Activated CD8-positive, alpha-beta memory T cell treated with anti-CD3 and anti-CD28 coated beads, Interleukin-2, amount 10 ng/mL, durations not matched to agents 7 days and 5 days (primary cell): ENCODE measurements at places on chromosomes 7 and 10. TPM values are rescaled to one million over a fixed set of nuclear protein-coding genes. Genes with fewer than 3 reads are reported as not detected.

LRRC18 gene
- total RNA-seq: not detected

OGDHL gene
- total RNA-seq: 0.35 TPM

ADAM12 gene
- total RNA-seq: 0.67 TPM

CH25H gene
- total RNA-seq: not detected

EEPD1 gene
- total RNA-seq: 1.4 TPM

IFIT2 gene
- 16.0 TPM for total RNA-seq

AFAP1L2 gene
- 4.0 TPM for total RNA-seq

KEL gene
- 0.16 TPM for total RNA-seq

VIM gene
- 2,143 TPM for total RNA-seq

FBXO24 gene
- total RNA-seq: 1.3 TPM

CDC14C gene
- not detected for total RNA-seq

BHLHA15 gene
- total RNA-seq: 0.33 TPM

C10orf95 gene
- total RNA-seq: 0.35 TPM

LGI1 gene
- total RNA-seq: not detected

AP3M1 gene
- total RNA-seq: 46.6 TPM

GIMAP6 gene
- total RNA-seq: 54.6 TPM

- DNase-seq: no peak
Observed at GRCh38 chr10:83222300-83222699, 917.0 kb upstream of the GHITM start.

- DNase-seq: no peak
Observed at GRCh38 chr10:70191161-70191971, 21.1 kb upstream of the SAR1A start.

DNA sequence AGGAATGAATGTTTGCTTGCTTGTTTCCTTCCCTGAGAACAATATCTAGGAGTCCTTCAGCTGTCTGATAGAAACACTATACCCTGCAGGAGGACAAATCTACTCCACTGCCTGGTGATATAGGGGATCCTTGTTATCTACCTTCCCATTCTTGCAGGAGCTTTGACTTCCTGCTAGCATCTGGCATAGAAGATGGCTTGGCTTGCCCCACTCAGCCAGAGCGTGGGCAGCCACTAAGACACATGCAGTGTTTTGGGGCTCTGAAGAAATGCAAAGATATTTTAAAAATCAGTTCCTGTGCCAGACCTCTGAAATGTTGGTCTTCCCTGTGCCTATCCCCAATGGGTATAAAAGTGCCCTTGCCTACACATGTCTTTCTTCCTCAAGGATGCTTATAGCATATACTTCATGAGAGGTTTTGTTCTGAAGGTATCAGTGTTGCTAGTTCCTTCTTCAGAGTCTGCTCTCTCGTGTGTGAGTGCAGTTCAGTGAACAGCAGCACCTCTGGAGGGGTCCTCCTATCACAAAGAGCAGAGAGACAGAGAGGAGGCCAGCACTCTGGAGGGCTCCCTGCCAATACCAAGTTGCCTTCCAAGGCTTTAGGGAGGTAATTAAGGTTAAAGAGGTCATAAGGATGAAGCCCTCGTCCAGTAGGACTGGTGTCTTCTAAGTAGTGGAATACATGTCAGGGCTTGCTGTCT is 149.1 kb upstream of the CALCR start:
- no peak for DNase-seq

DNA sequence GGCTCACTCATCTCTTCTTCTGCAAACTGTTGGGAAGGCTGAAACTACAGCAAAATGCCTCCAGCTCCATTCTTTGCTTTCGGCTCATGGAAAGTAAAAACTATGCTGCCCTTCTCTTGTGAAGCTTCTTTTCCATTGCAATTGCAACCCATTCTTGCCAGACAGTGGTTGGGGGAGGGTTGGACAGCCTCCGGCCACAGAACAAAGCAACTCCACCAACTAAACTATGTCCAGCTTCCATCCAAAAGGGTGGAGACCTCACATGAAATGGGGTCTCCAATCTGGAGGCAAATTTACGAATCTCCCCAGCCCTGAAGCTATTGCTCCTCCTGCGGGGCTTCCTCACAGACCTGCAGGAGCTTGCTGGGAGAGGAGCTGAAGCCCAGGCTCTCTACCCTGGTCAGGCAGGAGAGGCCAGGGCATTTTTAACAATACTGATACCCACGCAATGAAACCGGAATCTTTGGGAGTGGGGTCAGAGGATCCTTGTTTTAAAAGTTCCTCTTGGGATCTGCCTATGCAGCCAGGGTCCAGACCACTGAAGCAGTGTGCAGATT is 549 bp downstream of the GPNMB start:
- DNase-seq: no peak

DNA sequence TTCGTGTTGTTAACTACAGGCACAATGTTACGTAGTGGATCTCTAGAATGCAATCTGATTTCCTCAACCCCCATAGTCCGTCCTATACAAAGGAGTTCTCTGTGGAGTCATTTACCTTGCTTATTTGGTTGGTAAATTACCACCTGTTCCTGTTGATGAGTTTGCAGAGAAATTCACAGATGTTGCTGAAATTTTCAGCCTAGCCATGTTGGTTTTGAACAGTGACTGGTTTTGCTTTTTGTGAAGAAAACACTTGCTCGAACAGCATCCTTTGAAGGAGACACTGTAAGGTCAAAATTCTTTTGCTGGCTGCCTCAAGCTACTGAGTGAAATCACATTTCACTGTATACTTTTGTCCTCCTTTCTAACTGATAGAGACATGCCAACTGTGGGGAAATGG is 15.4 kb upstream of the PRKCQ start:
- DNase-seq: no peak

GRCh38 chr7:42107484-42108240 is 129.3 kb downstream of the GLI3 start:
- DNase-seq: no peak

DNA sequence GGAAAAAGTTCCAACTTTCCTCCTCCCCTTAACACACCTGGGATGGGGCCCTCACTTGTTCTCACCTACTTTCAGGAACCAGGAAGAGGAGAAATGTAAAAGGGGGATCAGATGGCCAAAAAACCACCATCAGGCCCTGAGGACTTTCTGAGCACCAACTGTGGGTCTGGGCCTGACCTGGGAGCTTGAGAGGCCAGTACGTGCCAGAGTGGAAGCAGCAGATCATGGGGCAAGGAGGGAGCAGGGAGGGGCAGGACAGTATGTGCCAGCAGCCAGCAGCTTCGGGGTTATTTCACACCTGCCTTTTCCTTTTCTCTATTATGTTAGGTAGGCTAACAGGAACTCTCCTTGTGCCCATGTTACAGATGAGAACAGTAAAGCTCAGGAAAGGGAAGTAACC is 118.8 kb upstream of the UNC5B start:
- DNase-seq: peak; percentile 11

GRCh38 chr7:151243045-151243349 is 5.5 kb downstream of the SMARCD3 start:
- no peak for DNase-seq

- DNase-seq: peak; percentile 8
Observed at GRCh38 chr10:86110156-86110786, 256.3 kb downstream of the GRID1 start.

GRCh38 chr10:91144961-91145360 is 75.5 kb upstream of the PCGF5 start:
- no peak for DNase-seq

- no peak for DNase-seq
Observed at GRCh38 chr10:27446091-27446918, 57.8 kb upstream of the RAB18 start.

- no peak for DNase-seq
Observed at GRCh38 chr10:91741356-91741755, 56.9 kb upstream of the TNKS2 start.

GRCh38 chr7:68576366-68576765 is 1021.9 kb upstream of the AUTS2 start:
- no peak for DNase-seq

DNA sequence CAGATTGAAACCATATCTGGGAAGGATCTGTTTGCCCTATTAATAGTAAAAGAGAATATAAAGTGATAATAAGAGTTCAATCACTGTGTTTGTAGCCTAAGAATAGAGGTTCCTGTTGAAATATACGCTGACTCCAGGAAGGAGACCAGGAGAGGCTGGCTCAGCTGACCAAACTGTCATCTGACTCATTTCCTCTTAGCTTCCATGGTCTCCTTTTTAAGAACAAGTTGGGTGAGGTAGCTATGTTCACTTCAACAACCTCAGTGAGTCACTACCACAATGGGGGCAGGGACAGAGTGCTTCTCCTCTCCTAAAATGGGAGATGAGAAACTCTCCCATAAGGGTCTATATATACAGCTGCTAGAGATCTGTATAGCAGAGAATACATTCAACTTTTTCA is 543.3 kb downstream of the CALN1 start:
- DNase-seq: no peak

- DNase-seq: no peak
Observed at GRCh38 chr7:158268816-158269535, 318.6 kb downstream of the PTPRN2 start.

- no peak for DNase-seq
Observed at GRCh38 chr7:129890090-129890489, 62.7 kb downstream of the UBE2H start.

DNA sequence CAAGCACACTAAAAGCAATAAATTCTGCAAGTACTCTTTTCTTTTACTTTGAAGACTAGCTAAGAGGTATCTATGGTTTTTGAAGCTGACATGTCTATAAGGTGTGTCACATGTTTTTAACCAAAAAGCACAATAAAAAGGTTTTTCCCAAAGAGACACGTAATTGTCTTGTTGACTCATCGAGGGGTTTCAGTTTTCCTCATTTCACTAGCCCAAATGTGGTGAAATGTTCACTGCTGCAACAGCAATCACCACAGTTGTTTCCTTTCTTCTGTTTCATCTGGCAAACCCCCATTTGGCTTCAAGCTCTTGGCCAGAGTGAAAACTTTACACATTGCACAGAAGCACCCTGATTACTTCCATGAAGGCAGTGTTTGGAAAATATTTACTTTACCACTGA is 3.8 kb upstream of the HOXA4 start:
- DNase-seq: peak; percentile 51

GRCh38 chr10:34759161-34759836 is 55.8 kb downstream of the PARD3 start:
- DNase-seq: no peak

GRCh38 chr10:110456046-110456445 is 41.7 kb upstream of the DUSP5 start:
- no peak for DNase-seq

GRCh38 chr7:41847606-41848005 is 144.7 kb upstream of the INHBA start:
- DNase-seq: no peak

DNA sequence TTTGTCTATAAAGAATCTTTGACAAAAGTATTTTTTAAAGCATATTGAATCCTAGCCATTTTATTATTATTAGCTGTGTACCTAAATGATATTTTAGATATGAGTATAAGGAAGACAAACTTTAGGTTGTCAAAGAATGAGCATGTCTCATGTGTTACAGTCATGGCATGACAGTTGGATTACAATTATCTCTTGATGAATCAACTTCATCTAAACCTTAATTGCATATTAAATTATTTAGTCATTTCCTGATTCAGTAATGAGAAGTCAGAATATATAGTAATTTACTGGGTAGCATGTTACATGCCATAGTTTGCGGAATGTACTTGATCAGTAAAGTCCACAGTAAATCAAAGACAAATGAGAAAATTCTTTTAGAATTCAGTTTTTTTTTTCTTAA is 59.2 kb downstream of the MAPK8 start:
- DNase-seq: no peak

DNA sequence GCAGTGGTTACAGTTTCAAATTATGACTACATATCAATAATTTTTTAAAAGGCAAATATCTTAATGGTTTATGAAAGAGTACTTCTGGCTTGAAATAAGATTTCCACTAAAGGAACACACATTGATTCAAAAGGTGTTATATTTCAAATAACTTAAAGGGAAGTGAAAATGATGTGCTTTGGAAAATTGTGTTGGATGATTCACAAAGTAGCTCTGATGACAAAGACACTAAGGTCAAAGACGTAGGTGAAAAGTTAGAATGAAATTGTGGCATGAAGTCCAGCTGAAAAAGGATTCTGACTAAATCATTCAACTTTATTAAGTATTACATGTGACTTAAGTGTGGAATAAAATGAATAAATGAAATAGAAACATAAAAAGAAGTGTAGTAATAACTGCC is 20.8 kb upstream of the OR2A5 start:
- DNase-seq: no peak

DNA sequence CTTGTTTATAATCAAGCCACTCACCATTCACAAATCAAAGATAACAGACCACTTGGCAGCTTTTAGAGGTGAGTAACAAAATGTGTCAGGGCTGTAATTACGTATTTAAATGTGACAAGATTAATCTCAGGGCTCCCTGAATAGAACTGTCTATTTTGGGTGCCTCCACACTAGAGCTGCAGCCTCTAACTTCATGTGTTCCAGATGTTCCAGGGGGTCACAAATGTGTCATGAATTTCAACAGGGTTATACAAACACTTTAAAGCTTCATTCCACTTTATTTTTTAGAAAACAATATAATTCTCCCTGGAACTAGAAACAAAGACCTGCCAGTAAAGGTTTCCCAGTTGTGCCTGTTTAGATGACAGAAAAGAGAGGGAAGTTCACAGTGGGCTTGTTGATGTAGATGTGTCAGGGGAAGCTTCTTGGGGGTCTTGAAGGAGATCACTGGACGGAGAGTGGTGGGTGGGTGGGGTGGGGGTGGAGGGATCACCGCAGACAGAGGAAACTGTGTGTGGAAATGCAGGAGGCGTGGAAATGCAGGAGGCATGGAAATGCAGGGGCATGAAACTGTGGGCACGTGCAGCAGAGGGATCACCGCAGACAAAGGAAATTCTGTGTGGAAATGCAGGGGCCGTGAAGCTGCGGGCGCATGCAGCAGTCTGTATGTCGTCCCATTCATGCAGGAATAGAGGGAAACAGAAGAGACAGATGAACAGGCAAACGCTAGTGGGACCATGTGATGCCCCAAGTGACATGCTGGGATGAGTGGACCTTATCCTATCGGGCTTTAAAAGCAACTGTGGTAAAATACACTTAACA is 42.0 kb upstream of the TRIL start:
- no peak for DNase-seq

- peak; percentile 61 for DNase-seq
Observed at GRCh38 chr7:150867605-150868004, 15.3 kb downstream of the AOC1 start.

DNA sequence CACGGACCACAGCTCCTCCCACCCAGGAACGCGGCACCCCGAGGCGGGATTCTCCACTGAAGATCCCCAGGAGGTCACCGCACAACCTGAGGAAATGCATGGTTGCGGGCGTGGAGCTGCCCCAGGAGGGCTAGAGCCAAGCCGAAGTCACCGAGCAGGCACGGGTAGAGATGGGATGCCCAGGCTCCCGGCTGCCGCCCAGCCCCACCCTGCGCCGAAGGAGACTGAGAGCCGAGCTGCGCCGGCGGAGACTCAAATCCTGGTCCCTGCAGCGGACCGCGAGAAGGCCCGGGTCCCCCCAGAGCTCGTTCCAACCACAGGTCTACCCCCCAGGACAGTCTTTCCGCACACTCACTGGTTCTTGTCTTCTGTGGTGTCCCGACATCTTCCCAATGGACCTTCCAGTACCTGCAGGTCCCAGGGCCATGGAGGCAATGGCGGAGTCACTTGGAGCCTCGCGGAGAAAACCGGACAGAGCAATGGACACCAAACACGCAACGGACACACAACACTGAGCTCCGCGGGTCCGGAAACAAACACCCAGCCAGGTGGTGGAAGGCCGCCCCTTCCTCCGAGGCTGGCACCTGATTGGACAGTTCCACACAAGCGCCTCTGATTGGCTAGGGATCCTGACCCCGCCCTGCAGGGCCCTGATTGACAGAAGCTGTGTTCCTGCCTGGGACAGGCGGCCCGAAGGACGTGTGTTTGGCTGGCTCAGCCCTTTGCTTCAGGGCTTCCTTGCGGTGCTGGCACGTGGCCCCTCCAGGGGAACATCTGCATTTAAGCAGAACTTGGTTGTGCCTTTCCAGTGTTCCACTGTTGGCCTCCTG is 331.9 kb upstream of the NUPR2 start:
- no peak for DNase-seq
